ENCODE measurements at places on chromosomes 7 and 10.

GRCh38 chr7:141568227-141568626, 17.0 kb downstream of the AGK start:
- DNase-seq: no peak

- DNase-seq: no peak
Observed at GRCh38 chr10:78356291-78356900, 322.7 kb downstream of the RPS24 start.

DNA sequence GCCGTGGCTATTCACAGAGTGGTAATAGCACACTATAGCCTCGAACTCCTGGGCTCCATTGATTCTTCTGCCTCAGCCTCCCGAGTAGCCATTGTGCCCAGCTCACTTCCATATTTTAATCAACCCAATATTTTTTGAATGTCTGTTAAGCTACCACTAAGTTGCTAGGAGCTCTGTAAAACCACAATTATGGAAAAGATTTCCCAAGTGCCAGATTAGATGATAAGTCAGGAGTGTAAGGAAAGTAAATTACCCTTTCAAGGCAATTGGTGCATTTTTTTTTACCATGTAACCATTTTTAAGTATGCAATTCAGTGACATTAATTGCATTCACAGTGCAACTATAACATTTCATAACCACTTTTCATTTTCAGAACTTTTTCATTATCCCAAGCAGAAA, 87.5 kb upstream of the GATAD1 start:
- no peak for DNase-seq

GRCh38 chr10:119537953-119538630, 4.4 kb downstream of the RGS10 start:
- DNase-seq: no peak

GRCh38 chr7:139430443-139430842, 53.0 kb downstream of the KLRG2 start:
- no peak for DNase-seq

GRCh38 chr10:73092830-73093229, 3.8 kb downstream of the P4HA1 start:
- DNase-seq: no peak

- no peak for DNase-seq
Observed at GRCh38 chr10:119724593-119725516, 995 bp upstream of the INPP5F start.

- DNase-seq: no peak
Observed at GRCh38 chr7:112937651-112938415, 147.6 kb upstream of the TMEM168 start.

GRCh38 chr10:22133749-22134624, 83.8 kb downstream of the EBLN1 start:
- DNase-seq: no peak

DNA sequence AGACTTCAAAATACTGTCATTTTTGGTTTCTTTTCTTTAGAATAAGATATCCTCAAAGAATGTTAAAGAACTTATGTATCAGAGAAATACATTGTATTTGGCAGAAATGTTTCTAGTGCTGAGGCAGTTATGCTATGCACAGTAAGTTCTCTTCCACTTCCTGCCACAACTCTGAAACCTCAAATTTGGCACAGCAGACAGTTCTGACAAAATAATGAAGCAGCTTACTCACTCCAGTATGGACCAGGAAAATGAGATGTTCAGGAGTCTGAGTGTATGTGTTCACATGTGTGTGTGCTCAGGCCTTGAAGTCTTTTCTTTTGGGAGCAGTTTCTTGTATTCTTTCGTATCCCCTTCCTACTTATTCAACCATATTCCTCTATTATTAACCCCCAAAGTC, 197.0 kb upstream of the AGK start:
- DNase-seq: no peak

- DNase-seq: no peak
Observed at GRCh38 chr10:100359529-100360150, 12.6 kb downstream of the SCD start.

DNA sequence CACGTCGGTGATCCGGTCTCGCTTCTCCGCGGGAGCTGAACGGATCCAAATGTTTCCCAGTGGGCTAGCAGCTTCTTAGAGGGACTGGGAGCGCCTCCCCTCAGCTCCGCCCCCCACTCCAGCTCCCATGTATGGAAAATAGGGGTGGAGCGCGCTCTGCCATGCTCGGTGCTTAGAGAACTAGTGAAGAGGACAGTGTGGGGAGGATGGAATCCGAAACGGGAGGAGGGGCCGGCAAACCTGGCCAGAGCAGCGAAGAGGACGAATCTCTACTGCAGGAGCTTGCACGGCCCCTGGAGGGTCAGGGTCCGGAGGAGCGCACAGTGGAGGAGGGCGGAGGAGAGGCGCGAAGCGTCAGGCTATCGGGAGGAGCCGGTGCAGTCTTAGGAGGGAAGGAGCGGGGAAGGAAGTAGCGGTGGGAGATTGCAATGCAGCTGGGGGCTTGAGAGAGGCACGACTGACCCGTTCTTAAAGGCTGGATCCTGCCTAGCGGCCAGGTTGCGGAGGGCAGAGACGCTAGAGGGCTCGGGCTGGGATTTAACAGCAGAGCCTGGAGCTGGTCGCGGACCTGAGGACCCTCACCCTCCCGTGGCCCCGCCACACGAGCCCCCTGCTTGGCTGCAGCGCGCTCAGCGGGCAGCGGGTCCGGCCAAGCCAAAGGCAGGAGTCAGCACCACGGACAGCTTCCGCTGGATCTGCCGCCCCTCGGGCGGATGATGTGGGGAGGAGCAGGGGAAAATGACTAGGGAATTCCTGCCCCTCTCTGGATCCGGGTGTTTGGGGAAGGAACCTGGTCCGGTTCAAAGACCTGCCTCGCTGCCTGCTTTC, at the start of gene PRLHR:
PRLHR (minus strand) TSS at position 51 of the 828 bp plus-strand sequence. CDS start 404 bp downstream, outside the sequence.
- no peak for DNase-seq

DNA sequence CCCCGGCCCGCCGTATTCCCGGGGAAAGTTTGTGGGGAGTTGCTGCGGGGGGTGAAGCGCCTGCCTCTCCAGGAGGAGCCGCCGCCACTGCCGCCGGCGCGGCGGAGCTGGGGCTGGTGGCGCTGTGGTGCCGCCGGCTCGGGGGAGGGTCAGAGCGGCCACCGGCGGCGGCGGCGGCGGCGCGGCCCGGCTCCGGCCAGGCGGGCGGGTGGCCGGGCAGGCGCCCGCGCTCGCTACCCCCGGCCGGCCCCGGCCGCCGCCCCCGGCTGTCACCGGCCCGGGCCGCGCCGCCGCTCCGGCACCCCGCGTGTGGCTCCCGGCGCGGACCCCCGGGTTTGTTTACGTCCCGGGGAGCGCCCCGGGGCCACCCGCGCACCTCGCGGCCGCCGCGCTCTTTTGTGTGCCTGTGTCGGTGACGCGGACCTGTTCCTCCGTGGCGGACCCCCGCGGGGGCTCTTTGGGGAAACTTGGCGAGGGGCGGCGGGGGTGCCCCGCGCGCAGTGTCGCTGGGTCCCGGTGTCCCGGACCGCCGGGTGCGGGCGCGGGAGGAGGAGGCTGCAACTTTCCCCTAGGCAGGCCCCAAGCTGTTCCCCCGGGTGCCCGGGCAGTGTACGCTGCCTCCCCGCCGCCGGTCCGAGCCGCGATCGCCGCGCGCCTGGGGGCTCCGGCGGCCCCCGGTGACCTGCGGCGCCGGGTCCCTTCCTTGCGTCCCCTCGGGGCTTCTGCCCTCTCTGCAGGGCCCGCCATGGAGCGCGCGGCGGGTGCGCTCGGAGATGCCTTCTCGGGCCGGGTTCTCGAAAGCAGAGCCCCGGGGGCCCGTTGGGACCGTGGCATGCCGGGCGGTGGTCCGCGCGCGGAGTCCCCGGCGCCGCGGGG, 593 bp upstream of the CUX1 start:
- DNase-seq: no peak

- no peak for DNase-seq
Observed at GRCh38 chr7:34123316-34123715, 218.0 kb downstream of the BMPER start.

DNA sequence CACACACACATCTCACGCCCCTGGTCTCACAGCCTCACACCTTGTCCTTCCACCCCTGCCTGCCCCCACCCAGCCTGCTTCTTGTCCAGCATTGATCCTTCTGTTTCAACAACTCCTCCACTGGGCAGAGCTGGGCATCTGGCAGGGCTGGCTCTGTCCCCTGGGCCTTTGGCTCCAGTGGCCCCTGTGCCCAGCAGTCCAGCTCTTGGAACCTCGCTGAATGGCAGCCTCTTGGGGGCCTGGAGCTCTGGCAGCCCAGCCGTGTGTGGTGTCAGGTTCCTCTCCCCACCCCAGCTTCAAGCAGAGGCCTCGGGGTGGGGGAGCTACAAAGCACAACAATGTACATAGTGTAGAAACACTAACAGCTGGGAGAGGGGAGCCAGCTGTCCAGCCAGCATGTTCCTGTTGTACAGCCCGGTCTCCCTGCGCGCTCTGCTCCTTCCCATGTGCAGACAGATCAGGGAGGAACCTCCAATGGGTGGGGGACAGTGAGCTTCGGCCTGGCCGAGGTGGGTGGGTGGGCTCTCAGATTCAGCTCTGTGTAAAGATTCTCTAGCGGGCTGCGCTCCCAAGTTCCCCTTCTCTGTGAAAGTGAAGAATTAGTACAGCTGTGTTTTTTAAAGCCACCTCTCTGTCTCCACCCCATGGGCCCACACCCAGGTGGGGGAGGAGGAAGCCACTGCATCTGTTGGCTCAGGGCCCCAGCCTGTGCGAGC, 19.4 kb downstream of the ZMIZ2 start:
- DNase-seq: no peak

DNA sequence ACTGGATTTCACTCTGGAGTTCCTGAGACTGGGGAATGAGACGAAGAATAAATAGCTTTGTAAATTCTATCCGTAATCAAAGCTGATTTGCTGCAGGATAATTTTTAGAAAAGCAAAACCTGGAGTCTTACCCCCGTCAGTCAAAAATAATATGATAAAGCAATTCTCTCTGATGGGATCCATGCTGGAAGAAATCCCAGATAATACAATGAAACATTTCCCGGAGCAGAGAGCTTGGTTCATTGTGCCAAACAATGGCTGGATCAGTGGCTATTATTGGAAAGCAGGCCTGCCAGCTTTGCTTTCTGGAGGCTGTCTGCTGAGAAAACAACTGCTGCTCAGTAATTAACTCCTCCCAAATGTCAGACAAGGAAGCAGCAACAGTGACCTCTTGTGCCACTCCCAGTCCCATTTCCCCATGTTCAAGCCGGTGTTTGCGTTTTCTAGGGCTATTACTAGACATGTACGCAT, 609.4 kb upstream of the PCDH15 start:
- no peak for DNase-seq

DNA sequence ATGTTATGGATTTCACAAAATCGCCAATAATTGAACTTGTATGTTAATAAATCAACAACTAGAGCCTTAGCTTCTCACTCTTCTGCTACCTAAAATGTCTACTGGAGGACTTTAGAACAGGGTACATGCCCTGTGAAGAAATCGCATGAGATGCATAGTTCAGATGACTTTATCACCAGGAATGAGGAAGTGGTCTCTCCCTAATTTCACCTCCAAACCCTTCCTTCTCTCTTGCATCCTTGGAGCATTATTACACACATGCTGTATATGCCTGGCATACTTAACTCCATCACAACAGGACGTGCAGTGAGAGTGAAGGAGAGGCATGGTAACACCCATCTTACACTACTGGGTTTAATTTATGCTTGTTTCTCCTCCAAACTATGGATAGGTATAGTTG, 27.8 kb downstream of the RHEB start:
- DNase-seq: no peak

GRCh38 chr10:73644015-73644743, 2.9 kb upstream of the MYOZ1 start:
- DNase-seq: no peak

- no peak for DNase-seq
Observed at GRCh38 chr10:54800741-54801421, at the start of gene PCDH15. PCDH15 (minus strand) TSS chr10:54801231; CDS start chr10:54664262, 136,969 bp downstream.

- no peak for DNase-seq
Observed at GRCh38 chr10:1577945-1578344, 159.4 kb downstream of the ADARB2 start.

GRCh38 chr10:44294726-44295412, 90.0 kb downstream of the CXCL12 start:
- DNase-seq: no peak

- no peak for DNase-seq
Observed at GRCh38 chr7:143238289-143238980, 16.6 kb downstream of the TAS2R40 start.

GRCh38 chr7:128672927-128673517, 930 bp downstream of the GARIN1A start:
- DNase-seq: no peak

DNA sequence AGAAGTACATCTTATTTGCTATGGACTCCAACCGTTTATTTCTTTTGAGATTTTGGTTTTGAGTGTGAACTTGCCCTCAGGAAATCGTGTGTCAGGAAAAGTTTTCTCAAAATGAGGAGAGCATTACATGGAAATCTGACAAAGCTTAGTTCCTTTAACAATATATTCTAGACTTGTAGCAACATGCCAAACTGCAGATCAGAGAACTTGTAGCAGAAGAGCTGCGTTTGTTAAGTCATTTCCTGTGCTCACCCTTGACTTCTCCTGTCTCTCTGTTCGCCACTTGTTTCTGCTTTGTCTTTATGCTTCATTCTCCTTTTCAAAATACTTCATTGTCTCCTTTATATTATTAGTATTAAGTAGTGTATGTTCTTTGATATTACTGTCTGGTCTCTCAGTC, 116.6 kb upstream of the FOXP2 start:
- DNase-seq: no peak

- no peak for DNase-seq
Observed at GRCh38 chr10:52261362-52261761, 52.7 kb upstream of the DKK1 start.

DNA sequence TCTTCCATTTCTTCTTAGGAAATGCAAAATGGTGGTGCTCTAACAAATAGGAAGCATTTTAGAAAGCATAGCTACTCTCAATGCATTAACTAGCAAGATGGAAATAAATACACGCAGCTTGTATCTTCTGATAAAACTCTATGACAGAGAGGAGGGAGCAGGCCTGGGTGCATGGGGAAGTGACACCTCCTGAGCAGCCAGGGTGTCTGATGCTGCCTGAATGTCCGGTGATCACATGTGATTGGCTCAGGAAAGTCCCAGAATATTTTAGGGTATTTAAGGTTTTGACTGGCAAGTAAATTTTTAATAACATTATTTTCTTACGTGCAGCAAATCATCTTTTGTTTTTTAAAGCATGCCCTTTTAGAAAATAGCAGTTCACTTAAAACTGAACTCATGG, 261.0 kb upstream of the KLF6 start:
- no peak for DNase-seq

DNA sequence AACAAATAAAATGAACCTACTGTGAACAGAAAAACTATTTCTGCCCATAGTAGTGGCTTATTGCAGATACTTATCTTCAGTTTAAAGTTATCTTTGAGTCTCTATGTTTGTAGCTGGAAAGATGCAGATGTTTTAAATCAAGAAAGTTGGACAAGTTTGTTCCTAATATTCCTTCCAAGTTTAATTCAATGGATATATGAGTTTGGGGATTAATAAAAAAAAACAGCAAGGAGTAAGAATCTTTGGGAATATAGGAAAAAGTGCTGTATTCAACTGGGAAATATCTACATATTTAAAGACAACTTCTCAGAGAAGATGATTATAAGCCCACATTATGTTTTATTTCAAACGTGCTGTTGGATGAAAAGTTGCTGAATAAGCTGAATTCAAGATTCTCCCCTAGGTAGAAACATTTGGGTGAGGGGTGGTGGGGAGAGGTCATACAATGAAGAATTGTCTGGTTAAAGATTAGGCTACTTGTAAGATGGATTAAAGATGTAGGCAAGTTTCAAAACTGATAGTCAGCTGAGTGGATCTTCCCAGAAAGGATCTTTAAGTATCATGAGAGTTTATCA, 1135.2 kb downstream of the CNTNAP2 start:
- DNase-seq: no peak

Data from activated CD4-positive, alpha-beta T cell treated with anti-CD3 and anti-CD28 coated beads, Interleukin-2, amount 50 U/mL, for 24 hours (primary cell).